ENCODE measurements at places on chromosomes 6 and 20. TPM values are rescaled to one million over a fixed set of nuclear protein-coding genes. Genes with fewer than 3 reads are reported as not detected.

DNA sequence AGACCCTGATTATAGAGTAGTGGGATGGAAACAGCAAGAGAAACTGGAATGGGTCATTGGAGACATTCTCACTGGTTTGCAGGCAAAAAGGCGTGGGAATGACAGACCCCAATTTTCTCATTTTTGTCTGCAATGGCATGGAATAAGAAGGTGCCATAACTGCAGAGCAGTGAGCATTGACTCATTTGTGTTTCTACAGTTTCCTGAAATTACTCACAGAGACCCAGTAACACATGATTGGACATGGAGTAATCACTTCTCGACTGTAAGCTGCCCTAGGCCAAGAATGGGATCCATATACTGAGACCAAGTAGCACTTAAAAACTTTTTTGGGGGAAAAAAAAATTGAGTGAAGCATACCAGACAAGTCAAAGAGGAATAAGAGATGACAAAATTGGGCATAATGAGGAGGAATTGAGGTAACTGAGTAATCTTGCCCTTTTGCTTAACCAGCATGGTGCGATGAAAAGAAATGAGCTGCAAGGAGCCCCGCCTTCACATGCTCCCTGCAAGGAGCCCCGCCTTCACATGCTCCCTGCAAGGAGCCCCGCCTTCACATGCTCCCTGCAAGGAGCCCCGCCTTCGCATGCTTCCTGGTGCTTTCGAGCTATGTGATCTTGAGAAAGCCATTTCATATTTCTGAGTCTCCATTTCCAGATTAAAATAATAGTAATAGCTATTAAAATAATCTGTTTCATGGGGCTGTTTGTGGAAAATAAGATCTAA is 44.1 kb downstream of the NHSL1 start:
- peak; percentile 2 for DNase-seq

GRCh38 chr20:8061861-8062518 is 42.4 kb upstream of the TMX4 start:
- DNase-seq: no peak

Gene RAET1L
- not detected for total RNA-seq

Gene NINL
- 31.0 TPM for total RNA-seq

- no peak for DNase-seq
These were observed 11.1 kb downstream of the PPIL4 start for GRCh38 chr6:149534742-149535141.

- DNase-seq: peak; percentile 2
These were observed 91.9 kb downstream of the RFPL4B start for GRCh38 chr6:112439010-112439409.

Gene RPS6KA2
- total RNA-seq: 89.7 TPM

DNA sequence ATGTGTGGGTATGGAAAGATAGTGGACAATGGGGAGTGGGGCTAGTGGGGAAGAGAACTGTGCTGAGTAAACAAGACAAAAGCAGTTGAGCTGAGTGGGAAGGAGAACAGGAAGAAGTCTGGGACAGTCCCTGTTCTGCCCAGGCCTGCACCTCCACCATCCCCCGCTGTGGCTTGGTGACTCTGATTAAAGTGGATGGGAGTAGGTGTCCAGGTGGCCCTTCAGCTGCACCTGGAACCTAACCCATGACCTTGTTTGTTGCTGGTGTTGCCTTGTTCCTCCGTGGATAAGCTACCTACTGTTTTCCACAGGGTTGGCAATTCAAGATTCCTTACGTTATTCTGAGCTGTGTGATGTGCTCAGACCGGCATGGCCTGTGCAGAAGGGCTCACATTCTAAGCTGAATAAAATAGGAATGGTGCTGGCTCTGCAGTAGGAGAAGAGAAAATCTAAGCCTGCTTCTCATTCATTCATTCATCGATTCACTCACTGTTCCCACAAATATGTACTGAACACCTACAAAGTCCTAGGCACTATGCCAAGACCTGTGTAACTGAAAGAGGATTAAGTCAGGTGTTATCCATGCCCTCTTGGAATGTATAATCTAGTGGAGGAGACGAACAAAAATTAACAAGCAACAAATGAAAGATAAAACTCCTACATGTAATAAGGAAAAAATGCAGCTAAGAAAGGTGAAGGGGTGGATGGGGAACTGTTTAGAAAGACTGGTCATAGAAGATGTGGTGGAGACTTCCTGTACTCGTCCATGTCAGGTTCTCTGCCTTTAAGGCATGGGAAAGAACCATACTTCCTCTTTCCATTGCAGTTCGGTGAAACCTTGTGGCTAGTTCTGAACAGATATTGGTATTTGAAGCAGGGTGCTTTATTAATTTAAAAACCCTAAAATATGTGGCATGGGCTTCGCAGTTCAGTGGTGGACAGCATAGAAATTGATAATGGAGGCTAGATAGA is 10.1 kb upstream of the CALHM6 start:
- DNase-seq: no peak

Gene MYH7B
- not detected for total RNA-seq

Gene MRS2
- total RNA-seq: 18.3 TPM

DNA sequence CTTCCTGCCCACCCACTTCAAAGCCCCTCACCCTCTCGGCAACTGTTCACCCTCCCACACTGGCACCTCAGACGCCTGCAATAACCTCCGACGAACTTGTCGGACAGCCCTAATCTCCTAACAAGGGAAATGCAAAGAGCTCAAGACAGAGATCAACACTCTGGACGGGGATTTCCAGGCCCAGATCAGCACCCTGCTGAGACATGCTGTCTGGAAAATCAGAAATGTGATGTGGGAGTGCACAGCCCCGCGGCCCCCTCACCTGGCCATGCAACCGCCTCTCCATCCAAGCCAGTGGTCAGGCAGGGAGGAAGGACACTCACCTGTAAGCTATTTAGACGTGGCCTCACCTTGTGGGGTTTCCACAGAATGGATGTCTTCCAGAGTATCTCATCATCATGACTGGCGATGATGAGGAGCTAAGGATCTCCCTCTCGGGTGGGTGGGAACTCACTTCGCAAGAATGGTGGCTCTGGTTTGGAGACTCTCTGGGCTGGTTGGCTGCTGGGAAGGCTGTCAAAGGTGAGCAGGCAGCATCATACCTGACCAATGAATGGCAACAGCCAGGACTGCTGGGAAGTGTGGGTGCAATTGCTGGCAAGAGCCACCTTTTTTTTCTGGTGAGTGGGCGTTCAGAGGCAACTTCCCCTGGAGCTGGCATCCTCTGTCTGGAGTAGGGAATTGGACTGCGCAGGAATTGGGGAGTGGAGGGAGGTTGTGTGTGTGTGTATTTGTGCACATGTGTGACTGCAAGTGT is 28.1 kb upstream of the ADTRP start:
- DNase-seq: no peak

Gene SLC32A1
- not detected for total RNA-seq

Gene CALHM4
- total RNA-seq: not detected

DNA sequence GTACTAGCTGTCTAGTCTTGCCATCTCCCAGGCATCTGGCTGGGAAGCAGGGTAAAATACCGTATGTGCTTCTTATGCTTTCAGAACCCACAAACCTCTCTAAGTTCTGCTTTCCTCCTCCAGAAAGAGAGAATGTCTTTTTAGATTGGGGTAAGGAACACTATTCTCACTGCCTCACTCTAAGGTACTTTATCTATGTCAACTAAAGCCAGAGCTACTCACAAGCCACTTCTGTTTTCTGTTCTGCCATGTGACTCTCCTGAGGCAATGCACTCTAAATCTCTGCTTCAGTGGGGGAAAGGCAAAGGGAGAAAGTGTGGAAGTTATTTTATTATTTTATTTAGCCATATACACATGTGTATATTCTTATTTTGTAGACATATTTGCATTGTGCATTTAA is 15.6 kb downstream of the MEP1A start:
- no peak for DNase-seq

Gene RWDD2A
- 5.0 TPM for total RNA-seq

- no peak for DNase-seq
These were observed 7.3 kb downstream of the SLC2A4RG start for GRCh38 chr20:63746751-63747315.

Gene RFX6
- not detected for total RNA-seq

DNA sequence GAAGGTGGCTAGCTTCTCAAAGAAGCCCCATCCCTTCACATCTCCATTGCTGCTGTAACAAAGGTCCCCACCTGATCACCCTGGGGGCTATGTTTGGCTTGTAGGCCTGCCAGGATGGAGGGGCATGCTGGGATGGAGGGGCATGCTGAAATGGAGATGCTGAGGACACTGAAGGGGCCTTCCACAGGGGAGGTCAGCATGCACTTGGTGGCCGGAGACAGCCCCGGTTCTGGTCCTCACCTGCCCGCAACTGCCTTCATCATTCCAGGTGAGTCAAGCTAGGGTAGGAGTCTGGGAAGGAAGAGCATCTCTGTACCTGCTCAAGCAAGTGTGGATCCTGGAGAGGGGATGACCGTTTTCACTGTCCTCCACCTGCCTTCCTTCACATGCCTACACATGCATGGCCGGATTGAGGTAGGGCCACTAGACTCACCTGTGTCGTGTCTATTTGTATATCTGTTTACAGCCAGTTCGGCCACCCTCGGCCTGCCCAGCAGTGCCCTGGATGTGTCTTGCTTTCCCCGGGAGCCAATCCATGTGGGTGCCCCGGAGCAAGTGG is 6.0 kb downstream of the L3MBTL1 start:
- no peak for DNase-seq

- no peak for DNase-seq
These were observed 527.1 kb downstream of the QKI start for GRCh38 chr6:163941624-163941976.

GRCh38 chr6:36422714-36423100 is 19.9 kb downstream of the PXT1 start:
- DNase-seq: no peak

- DNase-seq: no peak
These were observed 174.9 kb downstream of the SMOC2 start for GRCh38 chr6:168615837-168616236.

DNA sequence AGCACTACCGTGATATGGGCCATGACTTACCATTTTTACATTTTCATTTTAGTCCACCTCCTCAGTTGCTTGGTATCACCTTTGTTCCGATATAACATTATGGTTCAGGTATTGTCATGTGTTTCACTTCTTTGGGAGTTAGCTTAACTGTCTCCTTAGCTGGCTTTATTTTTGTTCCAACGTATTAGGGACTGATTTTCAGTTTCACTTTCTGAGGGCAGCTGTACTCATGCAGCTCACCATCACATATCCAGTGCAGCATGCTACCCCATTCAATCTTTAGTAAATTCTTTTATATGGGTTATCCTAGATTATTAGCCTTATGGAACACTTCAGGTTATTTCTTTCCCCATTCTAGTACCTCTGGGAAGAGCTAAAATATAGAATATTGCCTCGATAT is 362.2 kb upstream of the IRAK1BP1 start:
- DNase-seq: peak; percentile 5

Data from fibroblast of the aortic adventitia (primary cell).